ENCODE measurements at places on chromosomes 11 and 22.

GRCh38 chr22:42326801-42327200, 56.3 kb upstream of the TCF20 start:
- DNase-seq, result no peak

DNA sequence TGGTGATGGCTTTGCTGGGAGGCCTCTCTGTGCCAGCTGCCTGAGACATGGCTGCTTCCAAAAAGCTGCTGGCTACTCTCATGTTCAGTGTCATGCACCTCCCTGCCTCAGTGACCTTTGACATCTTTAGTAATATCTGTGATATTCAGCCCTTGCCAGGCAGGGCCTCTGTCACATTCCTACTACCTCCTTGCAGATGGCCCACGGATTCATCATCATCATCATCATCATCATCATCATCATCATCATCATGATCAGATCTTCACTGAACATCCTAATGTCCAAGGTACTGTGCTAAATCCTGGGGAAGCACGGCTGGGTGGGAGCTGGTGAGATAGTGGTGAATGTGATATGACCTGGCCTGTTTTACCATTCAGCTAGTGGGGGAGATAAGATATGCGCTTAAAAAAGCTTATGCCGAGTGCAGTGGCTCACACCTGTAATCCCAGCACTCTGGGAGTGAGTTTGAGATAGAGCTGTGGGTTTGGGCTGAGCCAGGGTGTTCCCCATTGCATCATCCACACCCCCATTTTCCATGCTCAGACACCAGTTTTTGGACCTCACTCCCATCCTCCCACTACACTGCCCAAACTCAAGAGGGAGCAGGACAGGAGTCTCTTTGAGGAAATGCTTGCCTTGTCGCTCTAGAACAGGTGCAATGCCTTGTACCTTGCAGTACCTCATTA, 17.1 kb upstream of the TMPRSS13 start:
- no peak for DNase-seq

DNA sequence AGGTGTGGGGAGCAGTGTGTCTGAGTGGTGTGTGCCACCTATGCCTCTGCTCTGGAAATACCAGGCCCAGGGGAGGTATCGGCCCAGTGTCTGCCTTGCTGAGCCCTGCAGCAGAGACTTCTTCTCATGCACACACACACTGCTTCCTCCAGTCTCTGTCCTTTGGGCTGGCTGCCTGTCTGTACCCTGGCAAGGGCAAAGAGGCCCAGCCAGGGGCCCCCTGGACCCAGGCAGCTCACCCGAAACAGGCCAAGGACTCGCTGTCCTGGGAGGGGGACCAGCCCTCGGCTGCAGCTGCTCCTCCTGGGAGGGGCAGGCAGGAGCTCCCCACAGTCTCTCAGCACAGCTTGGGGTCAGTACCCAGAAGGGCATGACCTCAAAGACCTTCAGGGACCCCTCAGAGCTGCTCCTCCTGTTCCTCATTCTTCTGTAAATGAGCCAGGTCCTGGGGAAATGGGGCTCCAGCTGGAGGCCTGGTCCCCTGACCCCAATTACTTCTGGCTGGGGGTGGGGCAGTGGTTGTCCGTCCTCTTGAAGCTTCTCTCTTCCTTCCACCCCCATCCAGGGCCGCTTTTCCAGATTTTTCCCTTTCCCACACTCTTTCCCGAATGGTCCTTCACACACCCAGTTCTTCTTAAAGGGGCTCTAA, 24.5 kb upstream of the ALX4 start:
- DNase-seq, result no peak

GRCh38 chr11:32891657-32892354, 805 bp upstream of the QSER1 start:
- DNase-seq, result peak; percentile 11

DNA sequence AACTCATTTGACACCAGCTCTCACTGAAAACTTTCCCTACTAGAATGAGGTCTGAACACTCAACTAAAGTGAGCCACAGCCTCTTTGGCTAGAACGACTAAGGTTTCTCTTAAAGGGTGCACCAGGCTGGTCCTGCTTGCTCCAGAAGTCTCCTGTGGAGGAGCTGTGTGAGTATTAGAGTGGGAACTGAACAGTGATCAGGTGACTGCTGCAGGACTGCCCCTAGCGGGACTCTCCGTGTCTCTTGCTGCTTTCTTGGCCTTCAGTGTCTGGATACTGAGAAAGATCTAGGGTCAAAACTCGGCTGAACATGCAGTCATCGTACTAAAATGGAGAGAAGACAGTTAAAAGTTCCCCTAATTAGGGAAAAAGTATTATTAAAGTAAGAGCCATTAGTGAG, 34.6 kb downstream of the FAM118A start:
- no peak for DNase-seq
